EH (cell line): ENCODE measurements at places on chromosomes 1 and 21.

- DNase-seq = no peak
Observed at GRCh38 chr1:29728703-29729102, 492.4 kb downstream of the PTPRU start.

GRCh38 chr21:36436829-36437744 lies 42.8 kb downstream of the CLDN14 start:
- peak; percentile 13 for DNase-seq

- DNase-seq = peak; percentile 66
Observed at GRCh38 chr1:116020668-116021272, 44.5 kb downstream of the SLC22A15 start.

DNA sequence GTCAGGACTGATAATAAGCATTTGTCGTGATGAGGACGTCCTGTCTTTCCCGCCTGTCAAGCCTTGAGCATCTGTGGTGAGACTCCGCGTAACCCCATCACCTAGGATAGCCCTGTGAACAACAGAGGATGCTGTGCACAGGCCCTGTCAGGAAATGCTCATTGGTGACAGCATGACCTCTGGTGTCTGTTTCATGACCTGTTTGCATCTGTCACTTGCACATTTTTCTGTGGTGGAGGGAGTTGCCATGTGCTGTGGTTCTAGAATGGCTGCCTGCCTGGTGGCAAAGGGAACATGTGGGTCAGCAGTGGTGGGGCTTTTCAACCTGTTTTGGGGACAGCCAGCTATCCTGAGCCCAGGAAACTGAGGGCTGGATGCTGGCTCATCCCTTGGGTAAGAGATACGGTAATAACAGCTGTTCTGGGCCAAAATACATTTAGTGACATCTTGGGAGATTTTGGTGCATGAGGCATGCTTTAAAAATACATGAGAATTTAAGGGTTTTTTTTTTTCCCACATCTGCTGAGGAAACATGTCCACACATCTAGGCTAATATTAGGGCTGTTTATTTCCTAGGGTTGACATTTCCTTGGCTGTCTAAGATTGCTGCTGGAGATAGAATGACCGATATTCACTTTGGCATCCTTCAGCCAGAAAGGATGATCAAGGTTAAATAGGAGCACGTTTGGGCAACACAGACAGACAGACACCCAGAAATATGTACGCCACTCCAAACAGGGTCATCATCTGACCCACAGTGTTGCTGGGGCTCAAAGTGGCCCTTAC lies 52.9 kb downstream of the KCNC4 start:
- no peak for DNase-seq

GRCh38 chr1:78375996-78376395 lies 114.8 kb upstream of the PTGFR start:
- peak; percentile 15 for DNase-seq

DNA sequence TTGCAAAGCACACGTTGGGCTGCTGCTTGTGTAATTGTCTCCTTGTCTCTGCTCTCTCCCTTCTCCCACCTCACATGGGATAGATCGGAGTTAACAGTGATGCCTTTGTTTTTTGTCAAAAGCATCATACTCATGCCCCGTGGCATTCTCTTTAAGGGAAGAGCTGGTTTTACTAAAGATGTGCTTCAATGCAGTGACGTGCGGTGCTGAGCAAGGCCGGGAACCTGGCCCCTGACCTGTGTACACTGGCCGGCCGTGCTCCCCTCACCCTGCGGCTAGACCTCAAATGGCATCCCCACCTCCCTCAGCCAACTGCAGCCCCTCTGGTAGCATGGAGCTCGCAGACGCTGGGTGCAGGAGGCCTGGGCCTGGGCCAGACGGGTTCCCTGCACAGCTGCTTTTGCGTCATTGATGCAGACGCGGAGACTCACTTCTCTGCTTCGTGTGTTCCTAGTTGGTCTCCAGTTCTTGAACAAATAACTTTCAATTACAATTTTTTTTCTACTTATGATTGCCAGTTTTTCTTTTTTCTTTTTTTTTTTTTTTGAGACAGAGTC lies 19.9 kb downstream of the AGPAT3 start:
- no peak for DNase-seq

DNA sequence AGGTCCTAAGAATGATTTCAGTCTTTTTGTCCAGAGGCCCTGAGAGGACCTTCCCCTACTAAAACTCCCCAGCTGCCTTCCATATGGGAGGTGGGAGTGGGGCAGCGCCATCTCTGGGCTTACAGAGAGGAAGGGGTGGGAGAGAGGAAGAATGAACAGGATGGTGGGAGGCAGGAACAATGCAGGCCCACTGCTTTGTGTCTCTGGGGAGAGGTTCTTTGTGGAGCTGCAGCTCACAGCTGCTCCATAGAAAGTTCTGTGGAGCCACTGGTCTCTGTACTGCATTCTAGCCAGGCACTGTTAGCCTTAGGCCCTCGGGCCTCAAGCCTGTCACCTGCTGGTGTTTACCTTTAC lies 43.6 kb upstream of the A3GALT2 start:
- DNase-seq = no peak

GRCh38 chr21:14382486-14382834 lies 486 bp downstream of the HSPA13 start:
- peak; percentile 45 for DNase-seq

DNA sequence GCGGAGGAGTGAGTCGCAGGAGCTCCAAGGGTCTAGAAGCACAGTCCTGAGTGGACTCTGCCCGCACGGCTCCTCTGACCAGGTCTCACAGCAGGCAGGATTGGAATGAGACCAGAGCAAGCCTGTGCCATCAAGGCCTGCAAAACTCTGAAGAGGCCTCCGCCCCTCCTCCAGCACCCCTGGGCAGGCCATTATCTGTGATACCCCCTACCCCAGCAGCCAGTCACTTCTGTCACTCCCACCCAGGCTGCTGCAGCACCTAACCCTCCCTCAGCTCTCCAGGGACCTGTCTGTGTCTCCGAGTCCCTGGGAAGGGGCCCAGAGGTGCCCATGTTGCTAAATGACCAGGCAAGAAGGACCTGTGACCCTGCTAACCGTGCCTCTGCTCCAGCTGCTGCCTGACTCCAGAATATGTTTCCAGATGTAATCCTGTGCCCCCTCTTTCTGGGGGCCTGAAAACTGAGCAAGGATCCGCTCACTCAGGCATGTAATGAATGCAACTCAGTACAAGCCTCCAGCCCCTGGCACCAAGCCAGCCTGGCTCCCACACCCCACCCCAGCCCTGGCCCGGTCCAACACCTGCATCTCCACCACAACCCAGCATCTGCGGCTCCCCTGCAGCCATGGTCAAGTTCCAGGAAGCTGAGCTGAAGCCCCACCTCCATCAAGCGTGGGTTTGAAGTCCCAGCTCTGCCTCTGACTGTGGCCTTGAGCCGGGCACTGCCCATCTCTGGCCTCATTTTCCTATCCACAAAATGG lies 22.1 kb upstream of the COL16A1 start:
- no peak for DNase-seq

GRCh38 chr1:93961906-93962305 lies 52.7 kb upstream of the GCLM start:
- DNase-seq = no peak

GRCh38 chr1:90291431-90292216 lies 296.7 kb downstream of the ZNF326 start:
- DNase-seq = peak; percentile 1

DNA sequence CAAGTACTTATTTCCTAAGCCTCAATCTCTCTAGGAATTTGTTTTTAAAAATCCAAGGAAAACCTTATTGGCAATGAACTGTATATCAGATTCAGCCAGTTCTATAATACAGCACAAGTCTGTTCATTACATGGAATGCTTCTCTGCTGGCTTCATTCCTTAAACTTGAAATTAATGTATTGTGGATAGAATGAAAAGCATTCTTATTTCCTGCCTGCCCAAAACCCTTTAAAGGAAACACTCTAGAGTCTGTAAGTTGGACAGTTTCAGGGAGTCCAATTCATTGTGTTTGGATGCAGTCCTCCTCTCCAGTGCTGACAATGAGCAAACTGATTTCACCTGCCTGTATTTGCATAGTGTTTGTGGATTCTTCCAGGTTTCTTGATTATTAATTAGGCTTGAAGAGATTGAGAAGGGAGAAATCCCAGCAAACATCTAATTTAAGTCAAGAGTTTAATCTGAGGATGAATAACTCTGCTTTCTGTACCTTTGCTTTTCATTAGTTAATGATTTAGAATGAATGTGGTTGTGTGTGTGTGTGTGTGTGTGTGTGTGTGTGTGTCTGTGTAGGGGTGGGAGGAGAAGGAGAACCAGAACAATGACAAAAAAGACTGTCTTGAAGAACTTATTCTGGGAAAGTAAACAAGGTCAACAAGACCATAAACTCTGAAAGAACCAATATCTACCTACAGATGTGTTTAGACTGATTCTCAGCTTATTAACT lies 61.2 kb downstream of the CACHD1 start:
- peak; percentile 35 for DNase-seq

DNA sequence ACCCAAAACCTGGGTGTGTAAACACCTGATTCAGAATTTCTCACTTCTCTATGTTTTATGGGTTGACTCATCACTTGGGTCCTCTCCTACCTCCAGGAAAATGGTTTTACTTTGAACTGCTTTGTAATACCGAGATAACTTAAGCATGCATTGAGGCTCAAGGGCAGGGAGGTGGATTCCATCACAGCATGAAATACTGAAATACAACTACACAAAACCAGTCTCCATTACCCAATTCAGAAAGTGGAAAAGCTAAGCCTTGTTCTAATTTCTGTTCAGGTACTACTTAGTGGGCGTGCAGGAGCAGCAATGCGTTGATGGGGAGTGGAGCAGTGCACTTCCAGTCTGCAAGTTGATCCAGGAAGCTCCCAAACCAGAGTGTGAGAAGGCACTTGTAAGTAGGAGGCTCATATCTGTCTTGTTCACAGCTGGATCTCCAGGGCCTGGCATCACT lies 6.1 kb upstream of the C4BPA start:
- no peak for DNase-seq

DNA sequence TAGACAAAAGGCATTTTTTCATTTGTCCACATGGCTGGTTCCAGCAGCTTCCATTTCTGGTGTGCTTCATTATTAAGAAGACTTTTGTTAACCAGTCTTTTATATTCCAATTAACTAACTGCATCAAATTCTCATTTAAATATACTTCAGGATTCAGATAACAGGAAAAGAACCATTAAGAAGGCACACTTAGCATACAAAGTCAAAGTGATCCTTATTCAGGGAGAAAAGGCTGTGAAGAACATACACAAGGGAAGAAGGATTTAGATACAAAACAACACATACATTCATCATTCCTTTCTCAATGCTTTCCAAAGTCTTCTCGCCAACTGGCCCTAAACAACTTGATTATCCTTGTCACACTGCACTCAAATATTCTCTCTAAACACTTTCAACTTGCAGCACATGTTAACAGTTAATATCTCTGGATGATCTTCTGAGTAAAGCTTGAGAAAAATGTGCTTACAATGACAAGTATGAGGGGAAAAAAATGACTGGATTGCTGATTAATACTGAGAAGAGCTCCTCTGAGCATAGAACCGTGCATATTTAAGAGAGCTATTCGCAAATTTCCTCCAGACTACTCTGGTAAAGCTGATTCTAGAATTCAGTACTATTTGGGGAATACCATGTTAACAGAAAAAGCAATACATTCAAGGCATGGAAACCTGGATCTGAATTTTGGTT lies 225.2 kb upstream of the TNR start:
- DNase-seq = peak; percentile 84

DNA sequence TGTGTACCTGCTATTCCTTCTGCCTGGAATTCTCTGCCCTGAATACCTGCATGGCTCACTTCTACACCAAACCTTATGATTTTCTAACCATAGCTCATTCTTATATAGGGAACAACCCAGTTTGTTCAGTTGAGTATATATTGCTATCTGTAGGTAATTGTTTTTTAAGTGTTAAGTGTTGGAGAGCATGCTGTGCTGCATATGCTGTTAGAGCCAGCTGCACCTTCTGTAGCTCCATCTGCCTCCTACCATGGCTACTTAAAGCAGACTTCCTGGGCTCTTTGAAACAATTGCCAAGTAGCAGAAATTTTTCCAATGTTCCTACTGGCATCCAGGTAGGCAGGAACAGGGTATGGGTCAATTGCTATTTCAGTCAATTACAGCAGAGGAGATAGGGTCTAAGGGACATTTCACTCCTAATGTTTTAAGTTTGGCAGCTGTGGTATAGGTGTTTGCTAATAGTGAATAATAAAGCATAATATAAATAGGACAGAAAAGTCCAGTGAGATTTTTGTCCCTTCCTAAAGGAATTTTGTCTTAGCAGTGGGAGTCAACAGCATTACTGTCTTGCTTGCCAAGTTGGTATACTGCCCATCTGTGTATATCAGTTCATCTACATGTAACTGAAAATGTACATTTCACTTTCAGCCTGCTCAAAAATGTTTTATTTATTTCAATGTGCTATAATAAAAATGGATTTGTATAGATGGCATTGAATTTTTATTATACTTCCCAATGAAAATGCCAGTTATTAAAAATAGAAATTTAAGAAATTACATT lies 34.0 kb upstream of the C1orf115 start:
- DNase-seq = no peak

DNA sequence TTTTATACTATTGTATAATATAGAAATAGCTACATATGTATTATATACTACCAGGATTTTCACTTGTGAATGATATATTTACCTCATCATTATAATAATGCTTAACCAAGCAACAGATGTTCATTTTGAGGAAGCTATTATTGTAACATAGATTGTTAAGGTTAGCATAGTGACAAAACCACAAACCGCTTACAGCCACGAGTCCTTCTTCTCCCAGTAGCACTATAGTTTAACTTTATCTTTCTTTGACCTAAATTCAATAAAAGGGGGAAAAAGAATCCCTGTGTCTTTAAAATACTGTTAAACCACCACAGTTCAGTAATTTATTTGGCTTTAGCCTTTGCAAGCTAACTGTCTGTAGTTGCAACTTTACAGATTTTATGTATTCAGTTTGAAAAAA lies 1039.4 kb upstream of the B3GALT2 start:
- DNase-seq = peak; percentile 6

- DNase-seq = no peak
Observed at GRCh38 chr1:57736940-57737339, 313.1 kb upstream of the DAB1 start.

DNA sequence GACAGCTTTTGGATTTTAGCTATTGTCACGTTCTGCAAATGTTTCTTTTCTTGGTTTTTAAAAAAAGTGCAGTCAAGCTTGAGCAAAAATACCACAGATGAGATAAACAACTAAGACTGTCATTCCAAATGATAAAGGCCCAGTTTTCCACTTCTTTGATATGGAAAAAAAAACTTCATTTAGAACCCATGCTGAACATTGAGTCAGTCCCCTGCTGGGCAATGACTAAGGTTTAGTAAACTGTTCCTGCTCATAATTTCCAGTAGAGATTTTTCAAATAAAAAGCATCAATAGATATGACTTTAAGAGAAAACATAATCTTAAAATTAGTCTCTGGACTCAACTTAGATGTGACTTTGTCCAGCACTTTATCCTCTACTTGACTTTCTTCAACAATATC lies 167.9 kb upstream of the C8B start:
- DNase-seq = peak; percentile 41

DNA sequence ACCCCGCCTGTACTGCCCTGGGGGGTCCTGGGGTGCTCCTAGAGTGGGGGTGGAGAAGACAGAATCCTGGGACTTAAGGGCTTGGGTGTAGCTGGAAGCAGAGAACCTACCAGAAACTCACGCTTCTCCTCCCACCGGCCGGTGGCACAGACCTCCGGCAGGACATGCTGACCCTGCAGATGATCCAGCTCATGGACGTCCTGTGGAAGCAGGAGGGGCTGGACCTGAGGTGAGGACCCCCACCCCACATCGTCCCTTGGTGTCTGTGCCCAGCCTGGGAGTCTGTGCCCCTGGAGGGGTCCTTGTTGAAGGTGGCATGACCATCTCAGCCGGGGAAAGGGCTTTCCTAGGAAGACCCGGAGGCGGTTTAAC lies 70.8 kb downstream of the PIK3CD start:
- DNase-seq = no peak
